ENCODE measurements at places on chromosomes 6 and 20.

- DNase-seq: no peak
These were observed 290.3 kb upstream of the STXBP5 start for GRCh38 chr6:146913842-146914488.

DNA sequence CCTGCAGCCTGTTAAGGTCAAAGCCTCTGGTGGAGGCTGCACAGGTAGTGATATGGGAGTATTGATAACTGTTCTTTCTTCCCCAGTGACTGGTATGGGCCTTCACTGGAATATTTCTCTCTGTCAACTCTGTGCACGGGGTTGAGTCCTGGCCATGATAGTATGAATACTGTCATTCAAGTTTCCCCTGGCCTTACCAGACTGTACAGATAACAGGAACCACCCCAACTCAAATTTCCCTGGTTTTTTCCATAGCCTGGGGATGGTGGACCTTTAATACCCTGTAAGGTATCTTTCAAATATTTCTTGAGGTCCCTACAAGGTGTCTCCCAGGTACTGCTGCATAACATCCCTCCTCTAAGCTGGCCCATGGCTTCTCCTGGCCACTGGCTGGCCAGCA lies 51.4 kb upstream of the TNFAIP3 start:
- no peak for DNase-seq

- DNase-seq: no peak
These were observed 545 bp downstream of the ACTR5 start for GRCh38 chr20:38748861-38749149.

- peak; percentile 13 for DNase-seq
These were observed 4.6 kb upstream of the GJB7 start for GRCh38 chr6:87333591-87334181.

GRCh38 chr6:15498640-15499039 lies 164.2 kb downstream of the DTNBP1 start:
- no peak for DNase-seq

- DNase-seq: no peak
These were observed 43.9 kb downstream of the HLA-A start for GRCh38 chr6:29986179-29986781.

GRCh38 chr20:50041246-50041873 lies 58.6 kb downstream of the SNAI1 start:
- no peak for DNase-seq

- DNase-seq: peak; percentile 35
These were observed 258 bp downstream of the PHF10 start for GRCh38 chr6:169723991-169724493.

GRCh38 chr6:10676403-10676802 lies 18.0 kb downstream of the C6orf52 start:
- DNase-seq: no peak

DNA sequence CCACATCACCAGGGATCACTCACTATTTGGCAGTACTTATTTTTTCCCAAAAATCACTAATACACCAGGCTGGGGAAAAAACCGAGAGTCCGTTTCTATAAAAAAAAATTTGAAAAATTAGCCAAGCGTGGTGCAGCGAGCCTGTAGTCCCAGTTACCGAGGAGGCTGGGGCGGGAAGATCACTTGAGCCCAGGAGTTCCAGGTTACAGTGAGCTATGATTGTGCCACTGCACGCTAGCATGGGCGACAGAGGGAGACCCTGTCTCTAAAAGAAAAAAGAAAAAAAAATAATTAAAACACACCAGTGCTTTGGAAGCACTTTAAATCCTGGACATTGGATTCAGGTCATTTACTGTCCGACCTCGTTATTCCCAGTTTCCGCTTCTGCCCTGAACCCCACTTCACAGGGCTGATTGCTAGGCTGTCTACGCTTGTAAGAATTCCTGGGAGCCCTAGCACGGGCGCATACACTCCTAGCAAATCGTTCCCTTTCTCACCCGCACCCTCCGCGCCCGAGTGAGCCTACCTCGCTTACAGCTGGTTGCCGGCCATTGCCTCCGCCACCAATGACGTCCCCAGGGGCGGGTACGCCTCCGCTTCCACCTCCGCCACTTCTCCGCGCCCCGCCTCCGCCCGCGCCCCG lies at the start of gene TPMT:
Gene TPMT, minus strand, starts transcription at position 571 of the 643 bp plus-strand sequence. CDS start 5,950 bp downstream, outside the sequence.
- no peak for DNase-seq

DNA sequence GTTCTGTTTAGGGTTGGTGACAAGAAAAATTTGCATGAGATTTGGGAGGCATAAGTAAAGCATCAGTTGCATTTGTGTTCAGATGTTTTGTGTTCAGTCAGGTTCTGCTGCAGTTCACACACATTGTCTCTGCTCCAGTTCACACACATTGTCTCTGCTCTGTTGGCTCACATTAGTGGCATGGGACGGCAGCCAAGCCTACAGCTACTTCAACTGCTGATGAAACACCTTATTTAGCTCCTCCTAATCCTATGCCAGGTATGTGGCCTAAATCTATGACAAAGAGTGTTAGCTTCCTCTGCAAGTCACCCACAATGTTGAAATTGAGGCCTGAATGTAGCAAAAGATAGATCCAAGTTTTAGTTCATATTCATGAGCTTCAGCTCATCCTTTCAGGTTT lies 278.1 kb upstream of the SYNCRIP start:
- DNase-seq: no peak

DNA sequence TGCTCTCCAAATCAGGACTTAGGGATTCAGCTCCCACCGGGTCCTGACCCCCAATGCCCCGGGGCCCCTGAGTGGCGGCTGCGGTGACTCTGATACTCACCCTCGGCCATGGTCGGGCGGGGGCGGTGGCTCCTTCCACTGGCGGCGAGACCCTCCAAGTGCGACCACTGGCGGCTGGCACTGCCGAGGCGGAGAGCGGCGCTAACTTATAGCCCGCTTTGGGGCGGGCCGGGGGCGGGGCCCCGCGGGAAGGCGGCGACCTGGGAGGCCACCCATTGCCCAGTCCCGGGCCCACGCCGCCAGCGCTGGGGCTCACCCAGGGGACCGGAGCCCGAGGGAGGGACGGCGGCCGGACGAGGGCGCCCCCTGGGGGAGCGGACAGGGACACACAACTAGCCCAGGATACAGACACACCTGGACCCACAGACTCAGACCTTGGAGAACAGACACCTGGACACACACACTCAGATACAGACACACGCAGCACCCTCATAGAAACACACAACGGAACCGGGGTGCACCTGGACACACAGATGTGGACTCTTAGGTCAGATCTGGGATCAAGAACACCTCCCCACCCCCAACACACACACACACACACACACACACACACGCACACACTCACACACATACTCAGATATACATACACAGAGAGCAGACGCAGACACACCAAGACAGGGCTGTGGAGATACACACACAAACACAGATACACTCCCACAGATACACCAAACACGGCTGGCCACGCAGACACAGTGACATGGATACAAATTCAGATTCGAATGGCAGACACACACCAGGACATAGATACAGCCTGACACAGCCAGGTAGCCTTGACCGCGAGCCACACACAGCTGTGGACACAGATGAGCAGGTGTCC lies at the start of gene TGM2:
Gene TGM2, minus strand, starts transcription at position 182 of the 877 bp plus-strand sequence. Its CDS starts 72 bp downstream, at position 110.
- DNase-seq: peak; percentile 10

GRCh38 chr6:7904654-7905319 lies 5.8 kb downstream of the TXNDC5 start:
- no peak for DNase-seq

- DNase-seq: no peak
These were observed 6.5 kb upstream of the PGBD1 start for GRCh38 chr6:28274888-28275287.

GRCh38 chr6:156886409-156886808 lies 109.2 kb downstream of the ARID1B start:
- no peak for DNase-seq

DNA sequence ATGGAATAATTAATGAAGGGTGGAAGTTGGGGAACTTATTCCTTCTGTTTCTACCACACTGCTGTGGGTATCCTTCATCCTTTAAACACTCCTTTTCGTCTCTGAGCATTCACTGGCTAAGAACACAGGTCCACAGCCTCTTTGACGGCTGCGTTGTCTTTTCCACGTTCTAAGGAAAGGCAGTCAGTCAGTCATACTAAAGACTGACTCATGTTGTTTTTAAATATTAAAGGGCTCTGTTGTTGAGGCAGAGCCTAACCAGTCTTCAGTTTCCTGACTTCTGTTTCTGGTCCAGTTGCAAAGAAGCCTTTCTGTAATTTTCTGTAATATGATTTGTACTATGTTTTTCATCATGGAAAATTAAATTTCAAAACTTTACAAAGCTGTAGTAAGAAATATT lies 48.0 kb downstream of the UST start:
- DNase-seq: no peak

- DNase-seq: no peak
These were observed 43.6 kb upstream of the PHACTR3 start for GRCh38 chr20:59560588-59561227.

- DNase-seq: no peak
These were observed 33.1 kb upstream of the DAAM2 start for GRCh38 chr6:39758905-39759605.

DNA sequence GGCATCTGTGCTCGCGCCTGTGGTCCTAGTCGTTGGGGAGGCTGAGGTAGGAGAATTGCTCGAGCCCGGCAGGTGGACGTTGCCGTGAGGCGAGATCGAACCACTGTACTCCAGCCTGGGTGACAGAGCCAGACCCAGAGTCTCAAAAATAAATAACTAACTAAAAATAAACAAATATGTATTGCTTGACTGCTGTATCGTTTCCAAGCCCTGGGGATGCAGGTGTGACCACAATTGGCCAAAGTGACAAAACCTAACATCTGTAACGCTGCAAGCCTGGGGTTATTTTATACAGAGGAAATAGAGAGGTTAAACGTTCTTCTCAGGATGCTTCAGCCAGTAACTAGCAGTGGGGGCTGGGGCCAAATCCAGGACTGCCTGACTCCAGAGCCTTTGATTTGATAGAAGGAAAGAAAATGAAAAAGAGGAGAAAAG lies 1.9 kb upstream of the SRSF3 start:
- DNase-seq: no peak

GRCh38 chr6:162862941-162863340 lies 135.2 kb downstream of the PACRG start:
- DNase-seq: no peak

GRCh38 chr6:57068061-57068460 lies 21.6 kb downstream of the KIAA1586 start:
- DNase-seq: no peak

DNA sequence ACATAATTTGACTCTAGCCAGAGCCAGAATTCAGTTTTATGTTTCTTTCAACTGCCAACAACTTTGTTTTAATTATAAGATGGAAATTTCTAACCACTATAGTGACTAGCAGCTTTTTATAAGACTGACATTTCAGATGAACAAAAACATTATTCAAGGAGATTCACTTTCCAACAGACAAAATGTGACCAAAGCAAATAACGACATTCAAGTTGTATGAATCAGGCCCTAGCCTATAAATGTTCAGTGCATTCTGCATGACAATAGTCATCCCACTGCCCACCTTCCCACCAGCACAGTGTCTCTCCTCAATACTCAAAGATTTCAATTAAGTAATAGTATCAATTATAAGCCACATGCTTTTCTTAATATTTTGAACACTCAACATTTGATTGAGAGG lies 200.7 kb downstream of the KHDC1L start:
- DNase-seq: no peak

DNA sequence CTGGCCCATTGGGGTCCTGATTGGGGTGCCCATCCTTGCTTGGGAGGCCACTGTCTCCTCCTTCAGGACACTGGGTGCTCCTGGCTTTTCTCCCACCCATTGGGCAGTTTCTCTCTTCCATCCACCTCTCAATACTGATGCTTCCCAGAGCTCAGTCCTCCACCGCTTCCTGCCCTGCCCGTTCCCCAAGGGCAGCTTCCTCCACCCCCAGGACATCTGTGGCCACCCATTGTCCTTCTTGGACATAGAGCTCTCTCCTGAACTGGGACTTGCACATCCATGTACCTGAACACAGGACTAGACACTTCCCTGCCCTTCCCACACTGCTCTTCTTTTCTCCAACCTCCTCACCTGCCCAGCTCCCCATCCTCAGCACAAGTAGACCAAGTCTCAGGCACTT lies 69.4 kb upstream of the NNAT start:
- DNase-seq: no peak

DNA sequence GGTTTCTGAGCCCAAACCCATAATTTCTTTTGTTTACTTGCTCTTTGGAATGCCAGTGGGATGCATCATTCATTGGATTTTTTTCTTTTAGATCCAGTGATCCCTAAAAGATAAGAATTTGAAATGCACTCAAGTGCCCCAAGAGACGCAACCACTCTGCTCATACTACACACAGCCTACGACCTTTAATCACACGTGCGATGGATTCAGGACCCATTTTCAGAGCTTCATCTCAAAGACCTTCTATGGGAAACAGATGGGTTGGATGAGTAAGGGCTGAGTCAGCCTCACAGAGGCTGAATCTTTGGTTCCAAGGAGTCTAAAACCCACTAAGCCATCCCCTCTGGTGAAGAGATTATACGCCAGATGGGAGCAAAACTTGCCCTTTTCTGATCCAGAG lies 265.5 kb upstream of the EXOC2 start:
- DNase-seq: no peak

- DNase-seq: no peak
These were observed 153.7 kb downstream of the OR2B2 start for GRCh38 chr6:27758491-27758890.

DNA sequence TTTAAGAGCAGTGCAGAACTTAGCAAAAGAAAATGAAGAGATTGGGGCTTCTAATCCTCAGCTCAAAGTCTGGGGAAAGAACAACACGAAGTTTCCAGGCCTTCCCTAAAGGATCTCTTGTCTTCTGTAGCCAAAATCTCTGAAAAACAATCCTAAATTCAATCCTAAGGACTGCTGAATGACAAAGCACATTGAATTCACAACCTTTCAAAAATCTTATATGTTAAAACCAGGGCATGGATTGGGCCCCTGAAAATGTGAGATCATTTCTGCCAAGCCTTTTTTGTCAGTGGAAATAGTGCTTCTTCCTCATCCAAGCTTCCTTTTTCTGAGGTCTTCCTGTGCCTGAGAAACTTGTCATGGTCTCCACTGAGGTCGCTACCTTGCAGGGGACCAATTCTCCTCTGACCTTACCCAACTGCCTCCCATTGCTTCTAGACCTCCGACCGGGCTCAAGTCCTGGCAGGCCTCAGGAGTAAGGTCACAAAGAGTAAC lies 126.2 kb upstream of the ARID1B start:
- DNase-seq: no peak

GRCh38 chr6:134117409-134117808 lies 65.0 kb upstream of the SLC2A12 start:
- DNase-seq: no peak

Measured in central memory CD4-positive, alpha-beta T cell (primary cell).